Uterus (tissue), 4 donors: ENCODE measurements at places on chromosomes 1 and 21. TPM values are rescaled to one million over a fixed set of nuclear protein-coding genes. Genes with fewer than 3 reads are reported as not detected.

Gene FLG2
- total RNA-seq, result not detected

Gene LCE1E
- total RNA-seq, result not detected

GRCh38 chr1:52706136-52706670 lies 8.1 kb upstream of the COA7 start:
- DNase-seq, result no peak

DNA sequence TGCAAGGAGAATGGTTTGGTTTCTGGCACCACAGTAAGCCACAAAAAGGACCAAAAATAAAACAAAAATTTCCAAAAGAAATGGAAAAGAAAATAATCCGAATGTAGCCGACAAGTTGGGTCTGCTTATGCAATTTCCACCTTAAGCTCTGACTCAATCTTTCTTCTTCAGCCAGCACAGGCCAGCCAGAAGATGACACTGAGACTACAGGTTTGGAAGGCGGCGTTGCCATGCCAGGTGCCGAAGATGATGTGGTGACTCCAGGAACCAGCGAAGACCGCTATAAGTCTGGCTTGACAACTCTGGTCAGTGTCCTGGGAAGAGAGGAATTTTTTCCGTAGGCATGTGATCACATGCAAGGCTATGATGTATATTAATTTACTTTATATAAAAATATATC lies 23.4 kb downstream of the PDPN start:
- no peak for DNase-seq

DNA sequence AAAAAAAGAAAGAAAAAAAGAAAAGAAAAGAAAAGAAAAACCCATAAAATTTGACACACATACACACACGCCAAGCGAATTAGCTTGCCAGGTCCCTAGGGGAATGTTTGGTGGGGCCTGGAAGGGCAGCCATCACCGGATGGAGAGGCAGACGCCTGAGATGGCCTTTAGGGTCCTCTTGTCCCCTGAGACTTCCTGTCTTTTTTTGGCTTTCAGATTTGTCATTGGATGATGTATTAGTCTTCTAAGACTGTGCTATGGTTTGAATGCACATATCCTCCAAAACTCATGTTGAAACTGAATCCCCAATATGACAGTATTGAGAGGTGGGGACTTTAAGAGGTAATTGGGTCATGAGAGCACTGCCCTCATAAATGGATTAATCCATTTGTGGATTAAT lies 211.8 kb downstream of the TOMM20 start:
- no peak for DNase-seq

- DNase-seq, result no peak
Measured at GRCh38 chr1:237959838-237960237, 69.1 kb upstream of the ZP4 start.
